ENCODE measurements at places on chromosomes 12 and 14. TPM values are rescaled to one million over a fixed set of nuclear protein-coding genes. Genes with fewer than 3 reads are reported as not detected.
A peak's percentile ranks its signal among the peaks of the same experiment; 100 is the strongest.

DNA sequence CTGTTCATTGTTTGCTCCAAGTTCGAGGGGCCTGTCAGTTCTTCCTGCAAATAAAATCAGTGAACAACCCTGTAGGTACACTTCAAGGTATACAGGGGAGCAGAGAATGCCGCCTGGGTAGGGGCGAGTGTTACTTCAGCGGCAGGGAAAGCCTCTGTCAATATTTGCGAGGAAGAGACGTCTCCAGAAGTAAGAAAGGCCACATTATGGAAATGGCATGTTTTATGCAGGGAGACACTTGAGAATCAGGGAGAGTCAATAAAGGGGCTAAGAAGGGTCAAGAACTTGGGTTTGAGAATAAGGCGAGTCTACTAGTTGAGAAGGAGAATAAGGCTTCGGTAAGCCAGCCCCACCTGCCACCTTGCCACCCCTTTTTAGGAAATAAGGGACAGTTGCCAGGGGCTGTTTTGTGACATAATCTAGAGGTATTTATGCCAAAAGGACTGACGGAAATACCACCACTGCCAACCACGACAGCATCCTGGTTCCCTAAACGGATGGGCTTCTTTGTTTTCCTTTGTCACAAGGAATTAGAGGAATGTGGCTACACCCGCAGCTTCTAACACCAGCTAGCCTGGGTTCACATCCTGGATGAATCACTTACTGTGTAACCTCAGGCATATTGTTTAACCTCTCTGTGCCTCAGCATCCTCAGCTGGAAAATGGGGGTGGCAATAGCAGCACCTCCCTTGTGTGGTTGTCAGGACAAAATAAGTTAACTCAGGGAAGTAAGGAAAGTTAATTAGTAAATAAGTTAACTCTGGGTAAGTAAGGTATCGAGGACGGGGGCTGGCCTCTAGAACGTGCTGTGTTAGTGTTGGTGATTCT is 67.7 kb downstream of the EID3 start:
- peak; percentile 74 for DNase-seq

DNA sequence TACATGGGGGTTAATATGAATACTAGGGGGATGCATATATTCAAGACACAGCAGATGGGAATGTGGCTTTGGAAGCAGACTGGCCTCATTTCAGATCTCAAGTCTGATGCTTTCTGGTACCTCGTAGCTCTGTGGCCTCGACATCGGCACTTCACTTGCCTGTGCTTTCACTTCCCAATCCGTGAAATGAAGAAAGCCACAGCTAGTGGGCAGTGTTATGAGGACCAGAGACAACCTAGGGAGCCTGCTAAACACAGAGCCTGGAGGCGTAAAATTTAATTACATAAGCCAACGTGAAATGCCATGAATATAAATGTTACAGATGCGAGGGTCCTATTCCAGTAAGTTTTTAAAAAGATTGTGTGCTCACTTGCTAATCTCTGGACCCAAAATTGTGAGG is 286.0 kb downstream of the TMEM132D start:
- DNase-seq: no peak

DNA sequence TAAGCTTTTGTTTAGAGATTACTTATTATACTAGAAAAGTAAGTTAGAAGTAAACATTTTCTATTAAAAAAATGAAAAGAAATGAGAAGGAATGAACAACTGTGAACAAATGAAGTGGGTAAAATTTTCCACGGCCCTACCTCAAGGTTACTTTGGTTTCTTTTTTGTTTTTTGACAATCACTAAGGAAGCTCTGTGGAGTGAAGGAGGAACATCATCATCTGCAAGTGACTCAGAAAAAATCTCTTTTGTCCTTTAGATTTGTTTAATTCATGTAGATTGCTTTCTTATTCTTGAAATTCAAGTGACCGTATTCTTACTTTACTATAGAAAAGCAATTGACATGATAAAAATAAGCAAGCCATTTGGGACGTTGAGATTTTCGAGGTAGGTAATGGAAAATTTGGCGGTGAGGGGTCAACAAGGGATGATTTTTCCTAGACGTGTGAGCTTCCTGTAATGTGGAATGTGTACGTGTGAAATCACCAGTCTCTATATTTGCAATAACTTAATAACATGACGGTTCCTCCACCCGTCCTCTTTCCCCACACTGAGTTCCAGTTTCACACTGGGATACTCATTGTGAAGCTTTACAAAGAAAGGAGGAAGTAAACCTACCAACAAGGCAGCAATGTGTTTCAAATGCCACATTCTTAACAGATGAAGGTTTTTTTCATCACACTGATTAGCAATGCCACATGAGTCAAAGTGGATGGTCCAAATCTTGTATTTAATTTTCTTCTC is 62.3 kb upstream of the EGLN3 start:
- no peak for DNase-seq

GRCh38 chr12:5222011-5222461 is 178.4 kb downstream of the KCNA5 start:
- DNase-seq: no peak

Gene WNT1
- not detected for total RNA-seq

All from glomerular endothelial cell (primary cell).